Stimulated activated CD8-positive, alpha-beta memory T cell treated with anti-CD3 and anti-CD28 coated beads, Interleukin-2, amount 100 ng/mL, for 1 hour (primary cell): ENCODE measurements at places on chromosomes 3 and 15.
A peak's percentile ranks its signal among the peaks of the same experiment; 100 is the strongest.

- DNase-seq, result no peak
Measured at GRCh38 chr3:107810171-107811071, 280.4 kb downstream of the CD47 start.

DNA sequence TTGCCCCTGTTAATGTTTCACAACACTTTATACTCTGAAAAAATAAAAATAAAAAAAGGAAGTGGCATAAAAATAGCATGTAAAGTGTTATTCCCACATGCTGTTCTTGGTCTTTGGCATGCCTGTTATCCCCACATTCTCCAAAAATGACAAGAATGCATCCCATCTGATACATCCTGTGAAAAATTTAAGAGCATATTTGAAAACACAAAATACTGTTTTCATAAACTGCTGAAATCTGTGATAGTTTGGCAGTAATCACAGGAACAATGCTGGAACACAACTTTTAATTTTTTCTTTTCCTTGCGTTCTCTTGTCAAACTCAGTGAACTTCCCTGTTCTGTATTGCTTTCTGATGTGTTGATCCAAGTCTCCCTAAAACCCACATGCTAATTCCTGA is 288.8 kb downstream of the ROBO2 start:
- no peak for DNase-seq

GRCh38 chr3:60053526-60054265 is 1003.9 kb upstream of the CFAP20DC start:
- DNase-seq, result no peak

- DNase-seq, result no peak
Measured at GRCh38 chr3:42262525-42262924, 3.5 kb downstream of the CCK start.

- DNase-seq, result no peak
Measured at GRCh38 chr3:101825904-101826445, 23.3 kb upstream of the NFKBIZ start.

GRCh38 chr3:56980798-56981390 is 79.6 kb upstream of the SPATA12 start:
- peak; percentile 12 for DNase-seq
